ENCODE measurements at places on chromosomes 2 and 18.

DNA sequence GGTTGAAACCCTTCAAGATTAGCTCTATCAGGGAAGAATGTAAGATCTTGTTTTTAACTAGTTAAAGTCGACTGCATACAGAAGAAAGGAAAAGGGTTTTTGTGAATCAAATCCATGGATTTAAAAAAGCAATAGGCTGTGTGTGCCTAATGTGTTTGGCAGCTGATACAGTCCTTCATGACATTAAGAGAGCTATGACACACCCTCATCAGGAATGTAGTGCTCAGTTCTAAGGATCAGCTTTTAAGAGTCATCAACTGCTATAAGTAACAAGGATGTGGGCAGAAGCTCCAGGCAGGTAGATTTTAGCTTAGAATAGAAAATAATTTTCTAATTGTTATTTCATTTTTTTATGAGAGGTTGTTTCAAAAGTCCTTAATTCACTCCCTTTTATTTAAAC is 52.9 kb downstream of the PPP1R1C start:
- DNase-seq, result no peak

DNA sequence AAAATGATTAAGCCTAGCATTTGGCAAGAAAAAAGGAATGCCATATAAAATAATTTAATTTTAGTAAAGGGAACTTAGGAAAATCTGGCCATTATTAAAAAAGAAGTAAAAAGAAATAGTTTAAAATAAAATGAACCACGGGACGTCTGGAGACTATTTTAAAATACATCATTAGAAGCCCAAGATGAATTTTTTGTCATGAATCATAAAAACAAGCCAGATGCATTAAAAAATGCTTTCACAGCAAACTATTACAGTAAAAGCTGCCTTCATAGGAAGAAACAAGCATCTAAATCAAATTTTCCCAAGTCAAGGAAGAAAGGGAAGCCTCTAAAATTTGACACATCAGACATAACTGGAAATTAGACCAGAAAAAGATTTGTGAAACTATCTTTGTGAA is 33.0 kb downstream of the COL5A2 start:
- no peak for DNase-seq

- no peak for DNase-seq
Measured at GRCh38 chr2:191795715-191796114, 51.2 kb downstream of the CAVIN2 start.

DNA sequence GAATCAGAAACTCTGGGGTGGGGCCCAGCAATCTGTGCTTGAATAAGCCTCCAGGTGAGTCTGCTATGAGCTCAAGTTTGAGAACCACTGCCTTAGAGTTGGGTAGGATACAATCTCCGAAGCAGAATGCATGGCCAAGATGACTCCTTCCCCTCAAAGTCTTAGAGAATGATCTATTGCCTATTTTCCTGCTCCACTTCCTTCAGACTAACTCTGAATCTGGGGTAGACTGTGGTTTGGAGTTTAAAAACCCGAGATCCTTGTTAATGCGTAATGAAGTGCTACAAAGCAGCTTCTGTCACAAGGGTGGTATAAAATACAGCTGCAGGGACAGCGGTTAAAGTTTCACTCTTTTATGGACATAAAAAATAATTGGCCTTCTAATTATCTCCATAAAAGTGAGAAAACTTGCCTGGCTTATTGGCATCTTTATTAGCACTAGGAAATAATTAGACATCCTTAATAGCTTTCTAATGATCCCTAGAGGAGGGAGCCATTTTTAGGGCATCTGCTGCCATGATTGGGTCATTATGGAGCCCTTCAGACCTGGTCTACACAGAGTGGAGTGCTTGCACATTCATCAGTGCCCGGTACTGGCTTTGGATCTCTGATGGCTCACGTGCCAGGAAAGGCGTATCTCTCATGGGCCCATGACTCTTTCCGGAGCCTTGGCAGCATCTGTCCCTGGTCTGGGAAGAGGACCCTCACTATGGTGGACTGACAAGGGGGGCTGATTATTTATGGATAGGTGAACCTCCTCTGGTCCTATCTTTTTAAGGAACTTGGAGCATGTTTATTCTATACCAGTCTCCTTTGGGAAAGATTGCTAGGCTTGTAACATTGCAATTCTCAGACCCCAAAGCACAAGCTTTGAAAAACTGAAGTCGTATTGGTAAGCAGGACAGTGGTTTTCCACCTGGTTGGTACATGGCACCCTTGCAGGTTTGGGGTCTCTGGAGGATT is 28.2 kb downstream of the SIX2 start:
- DNase-seq, result no peak

DNA sequence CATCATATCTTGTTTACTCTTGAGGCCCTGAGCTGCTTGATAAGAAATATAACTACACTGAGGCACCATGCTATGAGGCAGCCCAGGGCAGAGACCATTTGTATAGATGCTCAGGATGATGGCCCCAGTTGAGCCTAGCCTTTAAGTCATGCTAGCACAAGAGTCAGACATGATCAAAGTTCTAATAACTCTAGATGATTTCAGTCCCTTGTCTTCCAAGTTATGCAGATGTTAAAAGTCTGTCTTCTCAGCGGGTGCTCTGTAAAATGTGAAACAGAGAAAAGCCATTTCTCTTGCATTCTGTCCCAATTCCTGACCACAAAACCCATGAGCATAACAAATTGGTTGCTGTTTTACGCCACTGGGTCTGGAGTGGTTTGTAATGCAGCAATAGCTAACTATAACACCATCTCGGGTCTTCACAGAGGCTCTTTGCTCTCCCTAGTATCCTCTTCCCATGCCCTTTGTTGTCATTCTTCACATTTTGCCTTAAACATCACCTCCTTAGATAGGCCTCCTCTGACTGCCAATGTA is 49.6 kb downstream of the NXPH2 start:
- no peak for DNase-seq

DNA sequence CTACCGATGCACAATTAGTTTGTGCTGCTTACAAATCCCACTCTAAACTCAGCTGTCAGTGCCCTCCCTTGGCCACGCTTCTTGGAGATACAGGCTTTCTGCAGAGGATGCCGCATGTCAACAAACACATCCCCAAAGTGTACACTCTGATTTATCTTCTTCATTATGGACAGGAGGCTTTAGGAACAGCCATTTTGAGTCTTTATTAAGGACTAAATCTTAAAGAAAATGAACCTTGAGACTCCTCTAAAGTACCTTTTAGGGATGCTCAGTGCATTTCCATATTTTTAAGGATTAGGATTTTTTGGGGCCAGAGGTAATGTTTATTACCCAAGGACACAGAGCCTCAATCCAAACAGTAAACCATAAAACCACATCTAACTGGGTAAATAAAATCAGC is 6.0 kb downstream of the EDAR start:
- DNase-seq, result no peak

- DNase-seq, result no peak
Measured at GRCh38 chr18:57730146-57730545, 73.0 kb downstream of the ATP8B1 start.

DNA sequence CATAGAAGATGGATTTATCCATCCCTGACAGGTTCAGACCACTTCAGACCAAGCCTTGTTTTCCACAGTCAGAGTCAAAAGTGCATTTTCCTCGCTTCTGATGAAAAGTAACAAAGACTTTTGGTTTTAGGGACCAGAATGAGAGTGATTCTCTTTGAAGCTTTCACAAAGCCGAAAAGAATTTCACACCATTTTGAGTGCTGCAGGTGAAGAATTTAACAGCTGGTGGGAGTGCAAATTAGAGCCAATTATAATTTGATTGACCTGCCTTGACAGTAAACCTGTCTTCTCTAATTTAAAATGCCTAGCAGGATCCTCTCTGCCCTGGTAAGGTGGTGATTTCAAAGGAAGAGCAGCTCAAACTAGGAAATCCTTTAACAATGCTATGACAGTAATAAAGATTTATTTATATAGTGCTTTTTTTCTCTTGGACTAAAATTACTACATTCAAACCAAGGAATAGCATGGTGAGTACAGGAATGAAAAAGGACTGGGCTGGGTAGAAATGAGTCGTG is 241.6 kb downstream of the HRH4 start:
- no peak for DNase-seq

DNA sequence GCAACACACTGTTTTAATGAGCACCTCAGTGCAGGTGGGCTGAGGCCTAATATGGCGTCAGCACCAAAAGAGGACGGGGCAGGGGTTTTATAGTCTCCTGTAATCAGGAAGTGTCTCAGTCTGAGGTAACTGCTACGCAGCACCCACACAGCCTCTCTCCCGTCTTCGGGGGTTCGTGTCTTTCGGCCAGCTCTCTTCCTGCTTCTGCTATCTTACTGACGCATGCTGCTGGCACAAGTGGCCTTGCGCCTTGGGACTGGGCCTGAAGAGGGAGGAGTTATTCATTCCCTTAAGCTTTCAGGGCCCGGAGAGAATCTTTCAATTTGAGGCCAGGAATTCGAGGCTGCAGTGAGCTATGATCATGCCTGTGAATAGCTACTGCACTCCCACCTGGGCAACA is 14.5 kb upstream of the PAPOLG start:
- no peak for DNase-seq

GRCh38 chr2:241814643-241815476 is 5.9 kb downstream of the NEU4 start:
- DNase-seq, result no peak

DNA sequence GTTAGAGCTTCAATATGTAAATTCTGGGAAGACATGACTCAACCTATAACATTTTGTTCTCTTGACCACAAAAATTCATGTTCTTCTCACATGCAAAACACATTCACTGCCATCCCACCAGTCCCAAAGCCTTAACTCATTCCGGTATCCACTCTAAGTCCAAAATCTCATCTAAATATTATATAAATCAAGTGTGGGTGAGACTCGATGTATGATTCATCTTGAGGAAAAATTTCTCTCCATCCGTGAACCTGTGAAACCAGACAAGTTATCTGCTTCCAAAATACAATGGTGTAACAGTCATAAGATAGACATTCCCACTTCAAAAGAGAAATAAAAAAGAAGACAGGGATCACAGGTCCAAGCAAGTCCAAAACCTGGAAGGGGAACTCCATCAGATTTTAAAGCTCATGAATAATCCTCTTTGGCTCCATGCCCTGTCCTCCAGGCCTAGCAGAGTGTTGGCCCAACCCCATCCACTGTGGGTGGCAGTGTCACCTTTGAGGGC is 101.3 kb downstream of the RAD51AP2 start:
- DNase-seq, result no peak

- DNase-seq, result no peak
Measured at GRCh38 chr2:142989273-142990204, 112.1 kb downstream of the KYNU start.

DNA sequence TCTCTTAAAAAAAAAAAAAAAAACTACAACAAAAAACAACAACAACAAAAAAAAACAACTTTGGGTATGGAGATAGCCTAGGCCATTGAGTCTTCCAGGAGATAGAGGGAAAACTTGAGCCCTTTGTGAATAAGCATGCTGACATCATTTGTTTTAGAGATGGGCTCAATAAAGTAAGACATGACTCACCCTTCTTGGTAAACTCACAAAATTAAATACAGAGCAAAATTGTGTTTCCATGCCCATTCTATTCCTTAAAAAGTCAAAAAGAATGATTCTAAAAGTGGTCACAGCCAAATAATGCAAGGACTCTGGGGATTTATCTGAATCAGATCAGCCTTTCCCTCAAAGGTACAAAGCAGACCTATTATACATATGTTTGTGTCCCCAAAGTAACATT is 117.4 kb downstream of the ETAA1 start:
- DNase-seq, result no peak

DNA sequence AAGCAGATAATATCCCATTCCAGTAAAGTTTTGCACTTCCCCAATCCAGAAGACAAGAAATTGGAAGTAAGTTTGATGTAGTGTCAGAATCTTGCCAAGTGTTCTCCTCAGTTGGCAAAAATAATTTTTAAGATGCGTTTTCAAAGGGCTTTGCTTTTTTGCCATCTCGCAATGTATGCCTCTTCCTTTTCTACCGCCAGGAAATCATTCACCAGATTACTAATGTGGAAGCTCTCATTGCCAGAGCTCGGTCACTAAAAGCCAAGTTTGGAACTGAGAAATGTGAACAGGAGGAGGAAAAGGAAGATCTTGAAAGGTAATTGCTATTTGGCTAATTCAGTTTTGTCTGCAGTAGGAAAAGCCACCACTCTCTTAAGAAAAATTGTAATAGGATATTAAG is 110.7 kb downstream of the RAB3GAP1 start:
- DNase-seq, result no peak

DNA sequence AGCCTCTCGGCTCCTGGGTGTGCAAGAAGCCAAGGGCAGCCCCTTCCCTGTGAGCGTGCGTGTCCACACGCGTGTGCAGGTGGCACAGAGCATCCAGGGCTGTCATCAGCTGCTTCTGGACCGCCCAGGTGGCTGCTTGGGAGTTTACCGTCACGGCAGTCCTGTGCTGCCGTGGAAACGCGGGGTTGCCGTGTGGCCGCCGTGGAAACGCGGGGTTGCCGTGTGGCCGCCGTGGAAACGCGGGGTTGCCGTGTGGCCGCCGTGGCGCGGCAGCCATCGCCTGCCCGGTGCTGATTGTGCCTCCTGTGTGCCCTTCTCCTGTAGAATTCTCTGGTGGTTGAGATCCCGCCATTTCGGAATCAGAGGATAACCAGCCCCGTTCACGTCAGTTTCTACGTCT is 71.4 kb downstream of the NFATC1 start:
- DNase-seq, result no peak

- DNase-seq, result no peak
Measured at GRCh38 chr2:60499651-60500265, 53.7 kb downstream of the BCL11A start.

- peak; percentile 36 for DNase-seq
Measured at GRCh38 chr18:9334973-9335696, 562 bp downstream of the TWSG1 start.

GRCh38 chr18:12782521-12782920 is 79.7 kb downstream of the PSMG2 start:
- no peak for DNase-seq

DNA sequence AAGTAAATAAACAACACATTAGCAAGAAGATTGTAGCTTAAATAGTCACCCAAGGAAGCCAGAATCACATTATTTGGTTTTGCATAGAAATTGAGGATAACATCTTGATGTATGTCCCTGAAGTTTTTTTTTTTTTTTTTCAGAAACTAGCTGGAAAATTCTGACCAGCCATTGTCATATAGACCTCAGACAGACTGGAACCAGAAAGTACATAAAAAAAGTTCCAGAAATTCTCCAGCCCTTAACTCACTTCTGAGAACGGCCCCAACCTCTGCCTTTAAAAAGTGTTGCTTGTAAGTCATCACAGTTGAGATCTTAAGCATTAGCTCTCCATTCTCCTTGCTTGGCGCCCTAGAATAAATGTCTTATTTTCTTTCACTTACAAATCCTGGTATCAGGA is 350.5 kb downstream of the CCDC85A start:
- no peak for DNase-seq

GRCh38 chr2:172091761-172092566 is 6.7 kb downstream of the DLX1 start:
- no peak for DNase-seq

- DNase-seq, result no peak
Measured at GRCh38 chr2:120238728-120239487, 13.7 kb upstream of the RALB start.

- DNase-seq, result no peak
Measured at GRCh38 chr2:64532030-64532429, 7.9 kb downstream of the AFTPH start.

GRCh38 chr2:102753563-102754159 is 8.2 kb upstream of the TMEM182 start:
- DNase-seq, result no peak
